ENCODE measurements at places on chromosomes 6 and 20.
A peak's percentile ranks its signal among the peaks of the same experiment; 100 is the strongest.

- H3K27me3 ChIP-seq = no peaks in the 10 kb centered on the region
- no peaks in the 10 kb centered on the region for H3K36me3 ChIP-seq
- DNase-seq = no peak
- no peak overlapping the region for H3K27ac ChIP-seq
Measured at GRCh38 chr6:168239044-168239773, 80.4 kb downstream of the DACT2 start.

- no peaks in the 10 kb centered on the region for H3K27me3 ChIP-seq
- H3K4me3 ChIP-seq = no peak overlapping the region
- DNase-seq = no peak
- H3K27ac ChIP-seq = no peak overlapping the region
Measured at GRCh38 chr6:42871711-42872110, 7.7 kb upstream of the RPL7L1 start.

- H3K4me3 ChIP-seq = no peak overlapping the region
- DNase-seq = no peak
- no peaks in the 10 kb centered on the region for H3K27me3 ChIP-seq
- H3K27ac ChIP-seq = no peak overlapping the region
Measured at GRCh38 chr6:22749696-22750095, 180.3 kb downstream of the HDGFL1 start.

DNA sequence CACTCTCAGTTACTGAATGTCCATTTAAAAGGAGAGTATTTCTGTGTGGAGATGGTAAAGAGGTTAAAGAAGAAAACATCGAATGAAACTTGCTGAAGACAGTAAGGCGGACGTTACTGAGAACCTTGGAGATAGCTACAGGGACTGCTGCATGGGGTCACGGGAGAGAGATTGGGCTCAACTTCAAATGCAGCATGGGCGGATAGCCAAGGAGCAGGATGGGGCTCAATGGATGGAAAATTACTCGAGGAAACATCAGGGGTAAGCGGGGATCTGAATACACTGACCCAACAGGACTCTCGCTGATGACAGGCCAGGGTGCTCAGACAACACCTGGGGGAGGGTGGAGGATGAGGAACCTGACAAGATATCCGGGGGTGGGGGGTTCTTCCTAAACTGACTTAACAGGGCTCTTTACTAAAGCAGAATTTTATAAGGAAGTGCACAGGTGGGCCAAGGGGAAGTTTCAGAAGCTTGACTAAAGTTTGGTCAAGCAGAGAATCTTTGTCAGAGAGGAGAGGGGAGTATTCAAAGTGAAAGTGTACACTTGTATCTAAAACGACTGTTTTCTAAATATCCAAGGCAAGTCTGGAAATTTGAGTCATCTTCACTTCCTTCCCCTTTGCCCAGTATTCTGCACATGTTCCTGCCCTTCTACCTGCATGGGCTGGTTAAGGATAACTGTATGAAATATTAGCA lies 22.8 kb downstream of the ECT2L start:
- peaks cover 8% of the 10 kb centered on the region for H3K4me1 ChIP-seq
- no peak overlapping the region for H3K4me3 ChIP-seq
- no peaks in the 10 kb centered on the region for H3K36me3 ChIP-seq
- H3K27me3 ChIP-seq = no peaks in the 10 kb centered on the region

GRCh38 chr6:105151644-105152043 lies 28.2 kb downstream of the POPDC3 start:
- DNase-seq = no peak
- H3K4me1 ChIP-seq = no peaks in the 10 kb centered on the region
- no peak overlapping the region for H3K4me3 ChIP-seq

GRCh38 chr20:20224806-20225205 lies 143.1 kb upstream of the INSM1 start:
- H3K4me1 ChIP-seq = no peaks in the 10 kb centered on the region
- no peaks in the 10 kb centered on the region for H3K36me3 ChIP-seq
- no peaks in the 10 kb centered on the region for H3K27me3 ChIP-seq
- no peak overlapping the region for H3K4me3 ChIP-seq
- no peak overlapping the region for H3K27ac ChIP-seq

- no peak for DNase-seq
- H3K4me3 ChIP-seq = no peak overlapping the region
- H3K4me1 ChIP-seq = no peaks in the 10 kb centered on the region
- H3K27ac ChIP-seq = no peak overlapping the region
- H3K27me3 ChIP-seq = no peaks in the 10 kb centered on the region
- no peaks in the 10 kb centered on the region for H3K36me3 ChIP-seq
Measured at GRCh38 chr6:22059126-22059525, 237.7 kb downstream of the PRL start.

GRCh38 chr20:19893356-19893755 lies 123.8 kb upstream of the NAA20 start:
- peaks cover 10% of the 10 kb centered on the region for H3K4me1 ChIP-seq
- no peaks in the 10 kb centered on the region for H3K27me3 ChIP-seq
- no peaks in the 10 kb centered on the region for H3K36me3 ChIP-seq
- no peak overlapping the region for H3K4me3 ChIP-seq
- no peak for DNase-seq
- no peak overlapping the region for H3K27ac ChIP-seq

- no peaks in the 10 kb centered on the region for H3K27me3 ChIP-seq
- peak overlapping the region; percentile 55 for H3K4me3 ChIP-seq
- no peaks in the 10 kb centered on the region for H3K4me1 ChIP-seq
- H3K27ac ChIP-seq = peak overlapping the region; percentile 91
- no peaks in the 10 kb centered on the region for H3K36me3 ChIP-seq
- peak; percentile 94 for DNase-seq
Measured at GRCh38 chr6:26025894-26026832, 61.1 kb upstream of the HFE start.

Measured in prostate gland (tissue), 2 donors.